ENCODE measurements at places on chromosomes 7 and 10.

DNA sequence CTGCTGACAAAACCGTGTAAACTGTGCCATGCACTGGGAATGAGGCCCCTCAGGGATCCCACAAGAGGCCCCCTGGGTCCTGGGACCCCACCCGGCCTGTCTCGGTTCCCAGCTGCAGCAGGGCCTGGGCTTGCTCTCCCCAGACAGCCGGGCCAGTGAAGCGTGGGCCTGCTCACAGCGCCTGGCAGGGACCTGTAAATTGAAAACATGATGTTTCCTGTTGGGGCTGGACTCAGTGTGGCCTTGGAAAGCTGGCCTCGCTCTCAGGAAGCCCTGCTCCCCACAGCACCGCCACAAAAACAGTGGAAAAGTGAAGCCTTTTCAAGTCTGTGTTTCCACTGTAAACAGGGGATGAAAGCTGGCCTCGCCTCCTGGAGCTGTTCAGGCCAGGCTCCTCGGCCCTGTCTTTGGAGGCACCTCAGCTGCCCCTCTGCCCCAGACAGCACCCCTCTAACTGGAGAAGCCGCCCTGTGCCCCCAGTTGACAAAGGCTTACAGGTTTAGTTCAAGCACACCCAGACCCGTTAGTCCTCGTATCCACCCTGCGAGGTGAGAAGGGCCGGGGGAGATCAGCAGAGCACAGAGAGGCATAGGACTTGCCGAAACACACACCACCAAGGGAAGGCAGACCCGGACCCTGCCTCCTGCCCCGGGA, 108.3 kb downstream of the ZMIZ1 start:
- no peak for DNase-seq

DNA sequence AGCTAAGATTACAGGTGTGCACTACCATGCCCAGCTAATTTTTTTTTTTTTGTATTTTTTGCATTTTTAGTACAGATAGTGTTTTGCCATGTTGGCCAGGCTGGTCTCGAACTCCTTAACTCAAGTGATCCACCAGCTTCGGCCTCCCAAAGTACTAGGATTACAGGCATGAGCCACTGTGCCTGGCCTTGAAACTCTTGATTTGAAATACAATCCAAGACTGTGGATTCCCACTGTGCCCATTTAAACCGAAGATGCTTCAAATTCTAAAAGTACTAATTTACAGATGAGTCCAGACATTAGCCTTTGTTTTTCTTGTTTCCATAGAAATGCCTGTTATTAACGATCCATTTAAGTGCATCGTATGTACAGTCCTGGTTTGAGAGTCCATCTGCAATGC, 130.9 kb downstream of the CACNA2D1 start:
- no peak for DNase-seq

GRCh38 chr10:66218289-66218688, 707.5 kb upstream of the LRRTM3 start:
- no peak for DNase-seq

DNA sequence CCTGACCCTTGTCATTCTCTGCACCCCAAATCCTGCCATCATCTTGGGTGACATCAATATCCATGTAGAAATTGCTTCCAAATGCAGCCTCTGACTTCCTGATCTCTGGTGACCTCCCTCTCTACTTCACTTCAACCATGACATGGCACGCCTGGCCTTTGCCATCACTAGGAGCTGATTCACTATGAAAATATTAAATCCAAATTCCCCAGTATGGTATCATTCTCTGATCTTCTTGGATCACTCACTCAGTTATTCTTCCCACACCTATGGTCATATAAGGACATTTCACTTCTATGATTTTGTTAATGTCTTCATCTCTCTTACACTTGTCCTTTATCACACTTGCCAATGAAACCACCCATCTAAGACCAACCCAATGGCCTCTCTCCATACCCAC, 73.7 kb upstream of the ODAD2 start:
- DNase-seq, result no peak

DNA sequence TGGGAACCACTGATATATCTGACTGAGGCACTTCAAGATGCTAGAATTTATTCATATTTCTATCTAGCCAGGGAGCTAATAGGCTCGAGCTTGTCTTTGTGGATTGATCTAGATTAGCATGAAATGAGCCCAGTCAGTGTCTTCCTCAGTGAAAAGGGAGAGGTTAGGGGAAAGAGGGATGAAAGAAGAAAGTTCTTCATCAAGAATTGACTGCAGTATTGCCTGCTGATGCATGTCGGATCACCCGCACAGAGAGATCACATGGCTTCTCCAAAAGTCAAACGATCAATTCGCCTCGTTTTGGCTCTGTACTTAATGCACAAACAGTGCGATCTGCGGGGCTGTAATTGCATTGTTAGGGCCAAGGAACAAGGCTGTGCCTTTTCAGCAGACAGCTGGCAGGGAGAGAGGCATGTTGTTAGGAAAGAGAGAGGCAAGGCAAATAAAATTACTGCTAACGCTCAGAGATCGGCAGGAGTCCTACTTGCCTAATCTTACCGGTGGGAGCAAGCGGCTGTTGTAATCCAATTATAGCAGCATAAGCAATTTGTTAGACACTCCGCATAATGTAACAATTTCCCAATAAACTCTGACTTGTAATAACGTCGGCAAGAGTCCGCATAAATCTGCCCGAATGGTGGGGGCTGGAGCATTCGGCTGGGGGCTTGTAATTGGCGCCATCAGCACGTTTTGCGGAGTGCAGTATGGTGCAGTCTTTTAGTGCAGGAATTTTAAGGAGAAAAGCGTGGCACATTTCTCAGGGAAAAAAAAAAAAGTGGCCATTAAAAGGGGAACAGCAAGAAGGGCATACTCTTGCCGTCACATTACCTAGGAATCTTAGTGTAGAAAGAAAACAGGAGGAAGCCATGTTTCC, 102.1 kb downstream of the POLL start:
- DNase-seq, result no peak

GRCh38 chr7:150753826-150754603, 16.8 kb downstream of the GIMAP5 start:
- DNase-seq, result no peak

DNA sequence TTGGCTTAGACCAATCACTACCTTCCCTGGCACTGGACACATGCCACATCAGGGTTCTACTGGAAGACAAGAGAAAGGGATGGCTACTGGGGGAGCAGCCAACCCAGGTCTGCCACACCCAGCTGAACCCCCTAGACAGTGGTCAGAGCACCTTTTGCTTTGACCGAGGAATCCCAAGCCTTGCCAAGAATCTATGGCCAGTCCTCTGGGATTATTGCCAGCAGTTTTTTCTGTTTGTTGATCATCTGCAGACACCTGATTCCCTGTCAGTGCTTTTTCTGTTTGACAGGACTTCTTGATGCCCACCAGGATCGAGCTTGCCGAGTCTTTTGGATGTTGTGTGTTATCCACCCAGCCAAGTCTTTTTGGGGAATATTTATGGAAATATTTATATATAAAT, 476.2 kb upstream of the GALNT17 start:
- DNase-seq, result no peak

- DNase-seq, result peak; percentile 90
Observed at GRCh38 chr7:131071786-131072504, 255.7 kb upstream of the MKLN1 start.

- no peak for DNase-seq
Observed at GRCh38 chr7:148699782-148700629, 1.3 kb downstream of the CUL1 start.

GRCh38 chr10:127993056-127993690, 86.3 kb downstream of the PTPRE start:
- DNase-seq, result no peak

DNA sequence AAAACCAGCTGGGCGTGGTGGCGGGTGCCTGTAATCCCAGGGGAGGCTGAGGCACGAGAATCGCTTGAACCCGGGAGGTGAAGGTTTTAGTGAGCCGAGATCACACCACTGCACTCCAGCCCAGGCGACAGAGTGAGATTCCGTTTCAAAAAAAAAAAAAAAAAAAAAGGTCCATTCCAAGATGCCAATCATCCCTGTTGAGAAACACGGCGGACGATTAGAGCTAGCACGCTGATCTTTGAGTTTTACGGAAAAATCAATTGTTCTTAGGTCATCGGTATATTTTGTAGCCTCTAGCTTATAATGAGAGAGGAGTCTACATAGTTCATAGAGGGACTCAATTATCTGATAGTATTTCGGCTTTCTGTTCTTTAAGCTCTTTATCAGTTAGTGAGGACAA, 169.2 kb downstream of the PRKCQ start:
- DNase-seq, result no peak

- no peak for DNase-seq
Observed at GRCh38 chr10:34609287-34609940, 205.7 kb downstream of the PARD3 start.

- peak; percentile 81 for DNase-seq
Observed at GRCh38 chr10:93288679-93289634, 193.2 kb downstream of the MYOF start.

DNA sequence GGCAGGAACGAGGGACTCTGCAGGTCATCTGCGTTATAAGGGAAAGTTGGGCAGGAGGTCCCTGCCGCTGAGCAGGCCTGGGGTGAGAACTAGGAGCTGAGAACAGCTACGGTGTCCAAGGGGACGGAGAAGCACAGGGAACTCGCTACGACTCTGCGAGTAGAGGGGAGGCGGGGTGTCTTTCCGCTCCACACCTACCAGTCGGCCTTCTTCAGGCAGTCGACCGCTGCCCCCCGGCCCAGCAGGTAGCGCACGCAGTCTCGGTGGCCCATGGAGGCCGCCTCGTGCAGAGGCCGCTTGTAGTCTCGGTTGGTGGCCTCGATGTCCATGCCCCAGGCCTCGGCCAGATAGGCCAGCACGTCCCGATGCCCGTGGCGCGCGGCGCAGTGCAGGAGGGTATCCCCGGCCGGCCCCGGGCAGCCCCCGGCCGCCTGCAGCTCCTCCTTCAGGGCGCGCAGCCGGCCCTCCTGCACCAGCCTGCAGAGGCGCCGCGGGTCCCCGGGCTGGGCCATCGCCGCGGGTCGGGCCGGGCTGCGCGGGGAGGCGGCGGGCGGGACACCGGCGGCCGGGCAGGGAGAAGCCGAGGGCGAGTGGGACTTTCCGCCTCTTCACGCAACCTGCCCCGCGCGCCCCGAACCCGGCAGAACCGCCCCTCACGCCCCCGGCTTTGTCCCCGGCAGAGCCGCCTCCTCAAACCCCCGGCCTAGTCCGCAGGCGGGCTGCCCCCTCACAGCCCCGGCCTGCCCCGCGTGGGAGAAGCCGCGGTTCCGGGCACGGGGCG, 660 bp downstream of the ANKRD16 start:
- peak; percentile 38 for DNase-seq
